ENCODE measurements at places on chromosomes 1 and 21.

DNA sequence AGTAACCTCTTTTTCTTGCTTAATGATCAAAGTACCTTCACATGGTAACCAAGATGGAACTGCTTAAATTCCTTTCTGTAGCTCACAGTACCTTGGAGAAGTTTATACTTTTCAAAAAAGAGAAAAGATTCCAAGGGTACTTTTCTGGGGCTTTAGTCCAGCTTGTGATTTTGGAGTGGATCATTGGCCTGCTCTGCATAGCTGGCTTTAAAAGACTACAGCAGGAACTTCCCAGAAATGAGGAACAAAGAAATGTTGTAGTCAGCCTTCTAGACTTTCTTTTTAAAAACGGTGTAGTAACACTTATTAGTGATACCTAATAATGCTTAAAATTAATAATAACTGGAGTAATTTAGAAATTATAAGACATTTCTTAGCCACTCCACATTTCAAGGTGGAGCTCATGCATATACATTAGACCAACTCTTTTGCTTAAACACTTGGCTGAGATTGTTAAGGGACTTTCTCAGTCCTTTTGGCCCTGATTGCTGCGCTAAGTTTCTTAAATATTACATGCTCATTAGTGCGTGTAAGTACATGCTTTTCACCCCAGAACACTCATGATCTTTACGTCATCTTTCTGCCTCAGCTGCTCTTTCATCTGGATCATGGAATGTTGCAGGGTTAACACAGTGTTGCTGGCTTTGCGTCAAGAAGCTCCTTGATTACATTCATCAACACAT is 57.3 kb downstream of the SDCCAG8 start:
- no peak for DNase-seq

DNA sequence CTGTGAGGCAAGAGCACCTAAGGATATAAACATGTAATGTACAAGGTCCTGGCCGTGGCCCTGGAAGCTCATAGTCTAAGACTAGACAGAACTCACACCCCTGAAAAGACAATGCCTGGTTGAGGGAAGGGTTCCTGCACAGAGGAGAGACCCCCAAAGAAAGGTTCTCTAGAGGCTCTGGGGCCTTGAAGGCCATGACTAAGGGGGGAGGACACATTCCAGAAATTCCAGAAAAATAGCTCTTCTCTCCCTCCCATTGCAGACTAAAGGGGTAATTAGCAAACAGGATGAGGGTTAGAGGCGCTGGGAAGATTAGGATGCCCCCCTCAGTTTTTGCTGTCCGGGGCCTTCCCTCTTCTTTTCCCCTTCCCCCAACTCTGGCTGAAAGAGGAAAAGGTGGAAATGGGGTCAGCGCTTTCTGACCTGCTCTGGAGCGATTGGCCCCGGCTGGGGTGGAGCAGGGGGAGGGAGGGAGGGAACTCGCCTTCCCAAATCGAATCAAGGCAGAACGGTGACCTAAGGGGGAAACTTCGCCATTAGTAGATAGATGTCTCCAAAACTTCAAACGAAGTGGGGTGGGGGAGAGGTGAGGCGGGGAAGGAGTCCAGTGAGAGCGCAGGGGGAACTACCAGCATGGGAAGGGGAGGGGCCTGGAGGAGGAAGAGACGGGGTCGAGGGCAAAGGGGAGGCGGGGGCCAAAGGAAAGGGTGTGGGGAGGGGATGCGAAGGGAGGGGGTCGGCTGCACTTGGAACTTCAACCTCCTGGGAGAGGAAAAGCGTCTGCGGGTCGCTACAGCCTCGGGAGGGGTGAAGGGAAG is 11.8 kb downstream of the PAX7 start:
- no peak for DNase-seq

GRCh38 chr1:213388199-213388598 is 337.2 kb downstream of the RPS6KC1 start:
- no peak for DNase-seq

- no peak for DNase-seq
Measured at GRCh38 chr1:234108921-234109320, 204.4 kb downstream of the SLC35F3 start.

DNA sequence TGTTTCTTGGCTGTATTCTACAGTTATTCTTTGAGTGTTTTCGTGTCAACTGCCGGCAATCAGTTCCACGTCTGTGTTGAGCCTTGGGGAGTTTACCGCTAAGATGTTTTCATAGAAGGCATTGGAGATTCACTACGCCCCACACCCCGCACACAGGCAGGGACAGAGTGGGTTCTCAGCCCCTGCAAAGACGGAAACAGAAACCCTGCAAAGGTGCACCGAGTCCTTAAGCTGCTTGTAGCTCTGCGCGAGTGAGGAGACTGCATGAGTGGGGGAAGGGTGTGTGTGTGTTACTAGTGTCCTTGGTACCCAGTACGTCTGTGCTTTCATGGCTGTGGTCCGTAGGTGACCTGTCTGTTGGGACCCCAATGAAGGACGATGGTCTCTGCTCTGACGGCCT is 1.9 kb downstream of the LHX4 start:
- DNase-seq, result no peak

DNA sequence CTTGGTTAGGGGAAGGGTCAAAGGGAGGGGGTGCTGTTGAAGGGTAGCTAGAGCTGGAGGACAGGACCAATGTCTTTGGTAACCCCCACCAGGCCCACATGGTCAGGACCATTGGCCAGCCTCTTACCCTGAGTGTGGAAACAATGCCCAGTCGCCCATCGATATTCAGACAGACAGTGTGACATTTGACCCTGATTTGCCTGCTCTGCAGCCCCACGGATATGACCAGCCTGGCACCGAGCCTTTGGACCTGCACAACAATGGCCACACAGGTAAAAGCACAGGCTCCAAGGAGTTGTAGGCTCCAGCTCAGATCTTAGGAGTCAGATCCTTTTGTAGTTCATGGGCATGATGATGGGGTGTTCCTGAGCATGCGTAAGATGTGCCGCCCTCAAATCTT is 3.8 kb downstream of the CA14 start:
- DNase-seq, result no peak

GRCh38 chr1:155070158-155070621 is 6.7 kb downstream of the EFNA4 start:
- DNase-seq, result no peak

DNA sequence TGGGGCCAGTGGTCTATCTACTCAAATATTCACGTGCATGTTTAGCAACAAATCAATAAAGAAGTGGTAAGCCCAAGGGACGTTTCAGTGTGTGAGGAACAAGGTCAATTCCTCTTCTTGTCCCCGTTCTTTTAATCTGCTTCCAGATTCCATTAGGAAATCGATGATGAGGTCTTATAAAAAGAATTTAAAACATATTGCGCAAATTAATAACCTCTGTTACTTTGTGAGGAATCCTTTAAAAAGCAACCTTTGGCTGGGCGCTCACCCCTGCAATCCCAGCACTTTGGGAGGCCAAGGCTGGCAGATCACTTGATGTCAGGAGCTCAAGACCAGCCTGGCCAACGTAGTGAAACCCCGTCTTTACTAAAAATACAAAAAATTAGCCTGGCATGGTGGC is 113.0 kb upstream of the TMPRSS2 start:
- no peak for DNase-seq

DNA sequence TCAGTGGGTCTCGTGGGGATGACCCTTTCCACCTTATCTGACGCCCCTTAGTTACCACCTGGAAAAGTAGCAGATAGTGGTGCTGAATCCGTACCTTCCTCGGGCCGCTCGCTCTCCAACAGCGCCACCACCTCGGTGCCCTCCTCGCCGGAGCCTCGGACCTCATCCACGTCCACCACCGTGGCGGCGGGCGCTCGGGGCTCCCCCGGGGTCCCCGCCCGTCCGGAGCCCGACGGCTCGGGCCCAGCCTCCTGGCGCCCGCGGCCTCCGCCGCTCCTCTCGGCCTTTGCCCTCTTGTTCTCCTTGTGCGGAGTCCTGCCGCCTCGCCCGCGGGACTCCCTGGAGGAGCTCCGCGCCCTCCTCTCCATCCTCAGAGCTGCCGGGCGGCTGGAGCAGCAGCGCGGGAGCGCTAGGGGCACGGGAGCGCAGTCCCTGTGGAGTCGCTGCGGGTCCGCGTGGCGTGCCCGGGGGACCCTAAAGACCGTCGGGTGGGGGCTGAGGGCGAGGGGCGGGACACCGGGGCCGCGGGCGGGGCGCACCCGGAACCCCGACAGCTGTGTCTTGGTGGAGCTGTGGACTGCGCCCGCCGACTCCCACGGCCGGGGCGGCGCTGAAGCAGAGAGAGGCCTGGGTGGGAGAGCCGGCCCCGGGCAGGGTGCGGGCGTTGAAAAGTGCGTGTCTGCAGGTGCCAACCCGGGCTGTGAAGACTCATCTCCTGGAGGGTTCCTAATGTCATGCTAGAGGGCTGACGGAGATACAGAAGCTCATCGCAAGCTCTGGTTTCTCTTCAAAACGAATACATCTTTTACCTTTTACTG is at the start of gene NPHS2:
Gene NPHS2 (minus strand): TSS at position 452 of the 818 bp plus-strand sequence. CDS start 84 bp downstream, at position 368.
- no peak for DNase-seq

GRCh38 chr1:101389547-101389929 is 152.7 kb downstream of the S1PR1 start:
- no peak for DNase-seq

DNA sequence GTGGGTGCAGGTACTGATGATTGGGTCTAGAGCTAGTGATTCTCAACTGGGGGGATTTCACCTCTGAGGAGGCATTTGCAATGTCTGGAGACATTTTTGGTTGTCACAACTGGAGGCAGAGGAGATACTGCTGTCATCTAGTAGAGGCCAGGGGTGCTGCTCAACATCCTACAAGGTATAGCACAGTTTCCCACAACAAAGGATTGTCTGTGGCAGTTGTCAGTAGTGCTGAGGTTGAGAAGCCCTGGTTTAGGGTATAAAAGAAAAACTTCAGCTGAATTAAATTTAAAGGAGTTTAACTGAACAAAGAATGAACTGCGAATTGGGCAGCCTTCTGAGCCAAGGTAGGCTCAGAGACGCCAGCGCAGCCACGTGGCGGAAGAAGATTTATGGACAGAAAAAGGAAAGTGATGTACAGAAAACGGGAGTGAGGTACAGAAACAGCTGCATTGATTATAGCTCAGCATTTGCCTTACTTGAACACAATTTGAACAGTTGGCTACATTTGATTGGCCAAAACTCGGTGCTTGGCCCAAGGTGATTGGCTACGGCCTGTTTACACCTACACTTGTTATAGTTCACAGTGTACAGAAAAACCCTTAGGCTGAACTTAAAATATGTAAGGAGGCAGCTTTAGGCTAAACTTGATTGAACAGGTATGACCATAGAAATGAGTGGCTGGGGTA is 40.4 kb downstream of the MPZL1 start:
- no peak for DNase-seq

DNA sequence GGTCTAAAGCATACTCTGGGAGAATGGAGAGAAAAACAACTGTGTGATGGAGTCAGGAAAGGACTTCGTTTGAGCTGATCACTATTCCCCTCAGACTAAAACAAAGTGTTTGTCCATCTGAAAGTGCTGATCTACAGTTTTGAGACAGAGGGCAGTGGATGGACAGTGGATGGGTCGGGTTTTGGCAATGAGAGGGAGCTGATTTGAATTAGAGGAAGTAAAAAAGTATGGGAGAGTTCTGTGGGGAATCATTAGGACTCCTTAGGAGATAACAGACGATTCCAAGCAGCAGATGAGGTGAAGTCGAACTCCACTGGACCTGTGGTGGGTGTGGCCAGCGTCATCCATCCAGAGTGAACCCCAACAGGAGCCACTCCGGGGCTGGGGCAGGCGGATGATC is 62.3 kb downstream of the PTGS2 start:
- no peak for DNase-seq

DNA sequence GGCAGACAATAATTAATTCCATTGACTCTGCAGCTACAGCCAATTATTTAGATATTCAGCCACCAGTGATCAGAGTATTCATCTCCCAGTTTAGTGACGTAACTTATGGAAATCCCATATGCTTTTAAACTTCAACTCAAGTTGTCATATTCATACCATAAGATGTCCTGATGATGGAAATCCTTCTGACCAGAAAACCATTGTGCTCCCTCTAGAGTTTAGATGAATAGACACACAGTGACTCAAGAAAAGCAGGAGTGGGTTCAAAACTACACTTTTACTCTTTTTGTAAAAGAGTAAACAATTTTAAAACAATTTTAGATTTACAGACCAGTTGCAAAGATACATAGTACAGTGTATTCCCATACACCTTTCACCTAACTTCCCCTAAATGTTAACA is 463.7 kb downstream of the KCNT2 start:
- no peak for DNase-seq
